Cerebellum (tissue), 4 donors: ENCODE measurements at places on chromosomes 7 and 10. TPM values are rescaled to one million over a fixed set of nuclear protein-coding genes. Genes with fewer than 3 reads are reported as not detected.

DNA sequence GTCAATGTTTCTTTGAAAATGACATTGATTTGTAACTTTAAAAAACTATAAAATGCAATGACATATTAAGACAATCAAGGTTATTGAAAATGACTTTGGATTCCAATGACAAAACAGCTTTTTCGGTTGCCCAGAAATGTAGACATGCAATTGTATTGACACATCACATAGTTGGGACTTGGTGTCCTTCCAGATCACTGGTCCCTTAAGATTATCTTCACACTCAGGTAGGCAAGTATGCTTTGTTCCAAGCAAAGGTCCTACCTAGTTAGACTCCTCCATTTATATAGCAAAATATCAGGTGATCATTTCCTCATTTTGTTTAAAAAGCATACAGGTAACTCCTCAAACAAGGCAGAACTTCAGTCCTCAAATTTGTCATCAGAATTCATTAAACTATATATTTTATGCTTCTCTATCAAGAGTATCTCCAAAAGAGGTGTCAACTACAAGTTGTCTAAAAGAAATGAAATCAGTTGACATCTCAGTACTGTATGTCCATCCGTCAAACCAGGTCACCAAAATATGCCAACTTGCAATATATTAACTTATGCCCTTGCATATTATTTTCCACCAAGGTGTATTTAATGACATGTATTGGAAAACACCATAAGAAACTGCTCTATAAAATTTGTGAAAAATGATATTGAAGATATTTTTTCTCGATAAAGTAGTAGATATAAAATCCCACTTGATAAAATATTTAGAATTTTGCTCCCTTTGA, 64.6 kb downstream of the TSPAN12 start:
- DNase-seq, result no peak

DNA sequence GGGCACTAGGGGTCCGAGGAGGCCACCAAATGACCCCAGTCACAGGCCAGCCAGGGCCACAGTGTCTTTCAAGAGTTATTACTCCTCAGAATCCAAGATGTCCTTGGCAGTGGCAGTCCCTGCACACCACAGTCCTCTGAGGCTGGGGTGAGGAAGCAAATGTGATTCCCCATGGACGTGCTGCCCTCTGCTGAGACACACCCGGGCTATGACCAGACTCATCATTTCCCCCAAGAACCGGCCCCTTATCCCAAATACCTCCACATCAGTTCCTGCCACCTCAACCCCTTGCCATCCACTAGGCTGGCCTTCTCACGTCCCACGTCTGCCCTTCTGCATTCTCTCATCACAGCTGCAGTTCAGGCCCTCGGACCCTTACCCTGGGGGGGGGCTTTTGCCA, 5.0 kb downstream of the PRKAG2 start:
- peak; percentile 46 for DNase-seq

GRCh38 chr7:117405519-117405918, 21.8 kb downstream of the ASZ1 start:
- DNase-seq, result no peak

DNA sequence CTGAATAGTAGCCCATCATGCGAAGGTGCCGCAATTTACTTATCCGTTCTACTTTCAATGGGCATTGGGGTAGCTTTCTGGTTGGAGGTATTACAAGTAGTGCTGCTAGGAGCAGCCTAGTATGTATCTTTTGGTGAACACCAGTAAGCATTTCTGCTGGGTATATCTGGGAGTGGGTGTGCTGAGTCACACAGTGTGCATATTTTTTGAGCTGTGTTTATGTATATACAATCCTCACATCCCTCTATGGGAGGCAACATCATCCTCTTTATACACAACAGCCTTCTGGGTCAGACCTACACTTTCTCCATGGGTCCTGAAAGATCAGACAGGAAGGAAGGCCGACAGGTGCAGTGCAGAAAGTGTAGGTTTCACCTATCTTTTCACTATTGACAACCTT, 36.3 kb downstream of the PYROXD2 start:
- no peak for DNase-seq

GRCh38 chr7:38889079-38889478, 19.9 kb downstream of the VPS41 start:
- no peak for DNase-seq

DNA sequence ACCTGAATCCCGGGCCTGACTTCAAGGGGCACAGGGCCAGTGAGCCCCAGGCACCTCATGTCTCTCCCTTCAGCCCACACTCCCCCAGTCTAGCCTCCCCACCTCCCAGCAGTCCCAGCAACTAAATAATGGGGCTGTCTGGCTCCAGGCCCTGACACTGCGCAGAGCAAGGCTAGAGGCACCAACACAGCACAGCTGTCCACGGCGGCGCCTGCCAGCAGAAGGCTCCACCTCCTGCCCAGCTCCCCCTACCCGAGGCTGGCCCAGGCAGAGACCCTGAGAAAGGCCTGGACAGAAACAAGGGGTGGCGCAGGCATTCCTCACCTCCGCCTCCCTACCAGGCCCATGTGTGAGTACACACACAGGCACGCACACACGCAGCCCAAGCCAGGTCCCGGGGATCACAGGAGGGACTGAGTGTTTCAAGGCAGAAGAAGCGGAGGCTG, 6.1 kb downstream of the KCNH2 start:
- no peak for DNase-seq

- DNase-seq, result no peak
Measured at GRCh38 chr7:75984130-75985008, 10.0 kb downstream of the TMEM120A start.

GRCh38 chr7:91518058-91518457, 253.8 kb downstream of the FZD1 start:
- DNase-seq, result no peak

GRCh38 chr7:27966219-27966780, 214.3 kb downstream of the JAZF1 start:
- no peak for DNase-seq

GRCh38 chr10:5811387-5811821, 1.8 kb downstream of the GDI2 start:
- DNase-seq, result peak; percentile 30

The CNNM1 gene
- total RNA-seq, result 6.3 TPM

The CDNF gene
- total RNA-seq, result not detected

The SEMA4G gene
- total RNA-seq, result 11.0 TPM

The ALOX5 gene
- total RNA-seq, result 2.0 TPM
